ENCODE measurements at places on chromosomes 11 and 22. TPM values are rescaled to one million over a fixed set of nuclear protein-coding genes. Genes with fewer than 3 reads are reported as not detected.
A peak's percentile ranks its signal among the peaks of the same experiment; 100 is the strongest.

DNA sequence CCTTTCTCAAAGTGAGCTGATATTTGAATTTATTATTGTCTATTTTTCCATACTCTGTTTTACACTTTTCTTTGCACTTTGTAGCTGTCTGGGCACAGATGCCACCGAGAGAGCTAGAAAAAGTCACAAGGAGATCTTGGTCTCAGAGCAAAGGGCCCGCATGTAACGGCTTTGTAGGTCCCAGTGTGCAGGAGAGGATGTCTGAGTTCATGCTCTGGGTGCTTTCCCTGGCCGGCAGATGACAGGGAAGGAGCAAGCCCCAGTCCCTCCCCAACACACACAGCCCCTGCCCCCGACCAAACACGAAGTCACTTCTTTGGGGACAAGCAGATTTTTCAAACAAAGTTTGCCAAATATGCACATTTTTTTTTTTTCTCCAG, 55.8 kb downstream of the SMIM38 start:
- DNase-seq, result peak; percentile 45

DNA sequence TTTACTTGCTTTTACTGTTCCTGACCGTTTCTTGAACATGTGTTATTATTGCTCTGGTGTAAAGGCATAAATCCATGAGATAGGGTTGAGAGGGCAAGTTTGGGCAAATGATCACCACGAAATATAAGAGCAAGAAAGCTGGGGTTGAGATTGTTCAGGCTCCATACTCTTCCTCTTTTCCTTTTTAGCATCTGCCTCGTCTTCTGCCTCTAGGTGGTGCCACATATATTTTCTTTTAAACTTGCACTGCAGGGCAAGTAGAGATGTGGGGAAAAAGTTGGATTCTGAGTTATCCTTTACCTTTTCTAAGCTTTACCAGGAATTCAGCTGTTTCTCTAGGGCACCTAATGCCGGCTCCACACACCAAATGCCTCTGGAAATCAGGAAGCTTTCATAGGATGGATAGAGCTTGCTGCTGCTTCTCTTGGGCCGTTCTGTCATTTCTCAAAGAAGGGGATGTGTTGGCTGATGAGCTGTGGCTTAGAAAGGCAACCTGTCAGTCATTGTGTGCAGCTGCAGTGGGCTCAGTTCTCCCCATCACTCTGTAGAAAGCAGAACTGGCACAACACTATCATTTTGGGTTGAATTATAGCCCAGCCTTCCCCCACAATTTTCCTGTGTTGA, 98.2 kb downstream of the LDLRAD3 start:
- no peak for DNase-seq

DNA sequence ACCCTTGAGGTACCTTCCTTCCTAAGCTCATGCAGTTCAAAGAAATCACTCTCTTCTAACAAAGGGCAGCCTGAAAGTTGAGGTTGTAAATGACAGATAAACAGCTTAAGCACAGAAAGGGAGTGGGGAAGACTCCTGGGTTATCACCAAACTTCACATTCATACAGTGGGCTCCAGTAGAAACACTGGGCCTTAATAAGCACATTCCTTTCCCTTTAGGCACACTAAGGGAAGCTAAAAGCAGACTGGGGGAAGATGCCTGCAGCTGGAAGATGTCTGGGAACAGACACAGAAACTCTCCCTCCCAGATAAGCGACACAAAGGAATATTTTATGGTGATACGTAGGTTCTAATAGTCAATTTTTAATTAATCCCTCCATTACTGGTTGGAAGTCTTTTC, 350.3 kb upstream of the MPPED2 start:
- DNase-seq, result no peak

DNA sequence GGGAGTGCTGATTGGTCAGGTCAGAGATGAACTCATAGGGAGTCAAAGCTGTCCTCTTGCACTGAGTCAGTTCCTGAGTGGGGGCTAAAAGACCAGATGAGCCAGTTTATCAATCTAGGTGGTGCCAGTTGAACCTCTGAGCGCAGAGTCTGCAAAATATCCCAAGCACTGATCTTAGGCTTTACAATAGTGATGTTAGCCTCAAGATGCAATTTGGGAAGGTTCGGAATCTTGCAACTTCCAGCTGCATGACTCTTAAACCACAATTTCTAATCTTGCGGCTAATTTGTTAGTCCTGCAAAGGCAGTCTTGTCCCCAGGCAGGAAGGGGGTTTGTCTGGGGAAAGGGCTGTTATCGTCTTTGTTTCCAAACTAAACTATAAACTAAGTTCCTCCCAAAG, 92.3 kb upstream of the PARVA start:
- peak; percentile 90 for DNase-seq

GRCh38 chr11:20178976-20179375, 18.7 kb upstream of the DBX1 start:
- DNase-seq, result no peak

- DNase-seq, result no peak
These were observed 142.8 kb downstream of the CTTN start for GRCh38 chr11:70541176-70541575.

DNA sequence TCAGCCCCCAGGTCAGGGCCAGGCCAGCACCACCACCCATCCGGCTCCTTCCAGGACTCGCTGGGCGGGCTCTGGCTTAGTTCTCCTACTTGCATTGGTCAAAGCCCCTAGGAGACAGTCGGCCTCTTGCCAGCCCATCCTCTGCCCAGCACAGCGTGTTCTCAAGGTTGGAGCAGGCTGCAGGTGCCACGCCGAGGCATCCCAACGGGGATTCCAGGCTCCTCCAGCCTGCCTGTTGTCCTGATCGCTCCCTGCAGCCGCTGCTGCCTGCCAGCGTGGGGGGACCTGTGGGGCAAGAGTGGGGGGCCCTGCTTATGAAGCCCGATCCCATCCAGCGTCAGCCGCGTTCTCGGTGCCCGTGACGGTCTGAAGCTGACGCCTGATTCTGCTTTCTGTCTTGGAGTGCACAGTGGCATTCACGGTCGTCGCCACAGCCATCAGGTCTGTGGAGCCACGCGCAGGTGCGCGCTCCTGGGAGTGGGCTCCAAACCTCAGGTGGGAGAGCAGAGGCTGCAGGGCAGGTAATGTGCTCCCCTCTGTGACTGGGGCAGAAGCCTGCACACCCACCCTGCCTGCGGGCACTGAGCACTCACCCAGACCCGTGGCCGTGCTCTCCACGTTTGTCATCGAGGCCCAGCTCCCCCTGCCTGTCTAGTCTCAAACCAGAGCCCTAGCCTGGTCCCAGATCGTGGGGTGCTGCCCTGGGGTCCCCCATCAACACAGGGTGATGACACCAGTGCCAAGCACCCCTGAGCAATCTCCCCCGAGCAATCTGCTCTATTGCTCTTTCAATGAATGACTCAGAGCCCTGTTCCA, 991.6 kb downstream of the BRD1 start:
- no peak for DNase-seq

DNA sequence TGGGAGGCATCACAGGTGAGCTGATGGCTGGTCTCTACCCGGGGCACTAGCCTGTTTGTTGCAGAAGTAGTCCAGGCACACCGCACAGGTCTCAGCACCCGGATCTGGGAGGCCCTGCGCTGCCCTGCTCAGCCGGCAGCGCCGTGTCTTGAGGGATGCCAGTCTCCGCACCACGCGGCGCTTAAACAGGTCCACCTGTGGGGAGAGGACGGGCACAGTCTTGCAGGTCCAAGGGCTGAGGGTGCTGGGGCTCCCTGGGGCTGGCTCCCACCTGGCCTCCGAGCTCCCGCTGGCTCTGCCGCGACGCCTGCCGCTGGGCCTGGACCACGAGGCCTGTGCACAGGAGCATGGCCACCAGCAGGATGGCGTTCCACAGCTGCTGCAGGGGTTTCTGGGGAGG, 7.2 kb downstream of the RNF215 start:
- DNase-seq, result no peak

GRCh38 chr22:37639070-37639760, at the start of gene SH3BP1:
Gene SH3BP1 (plus strand): TSS chr22:37639669. CDS start chr22:37639788, 119 bp downstream.
- DNase-seq, result no peak

GRCh38 chr11:8209208-8209807, 40.5 kb upstream of the RIC3 start:
- no peak for DNase-seq

- DNase-seq, result no peak
These were observed 9.7 kb upstream of the SIK3 start for GRCh38 chr11:117107701-117108590.

The OR8D4 gene
- total RNA-seq, result not detected

The TXNRD2 gene
- total RNA-seq, result 42.5 TPM

The FUT4 gene
- 3.2 TPM for total RNA-seq

The GRIK4 gene
- total RNA-seq, result not detected

The MAPK8IP2 gene
- not detected for total RNA-seq

The F2 gene
- total RNA-seq, result not detected

The PAMR1 gene
- total RNA-seq, result 57.6 TPM

The SLC17A6 gene
- total RNA-seq, result not detected

The OR8A1 gene
- not detected for total RNA-seq

Measured in SJSA1 (cell line).